ENCODE measurements at places on chromosomes 1 and 21.

DNA sequence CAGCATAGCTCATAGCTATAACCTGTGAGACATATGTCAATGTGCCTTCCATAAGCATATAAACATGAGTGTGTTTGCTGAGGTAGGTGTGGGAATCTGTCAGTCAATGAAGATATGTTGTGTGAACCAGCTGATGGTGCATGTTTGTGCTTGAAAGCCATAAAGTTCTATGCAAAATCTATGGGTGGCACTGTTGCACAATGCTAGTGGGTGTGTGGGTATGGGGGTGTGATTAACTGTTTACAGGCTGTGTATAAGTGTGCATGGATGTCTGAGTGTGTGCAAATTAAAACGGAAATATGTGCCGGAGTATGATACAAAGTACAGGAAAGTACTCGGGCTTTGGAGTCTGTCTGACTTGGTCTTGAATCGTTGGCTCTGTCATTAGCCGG, 1.0 kb upstream of the ATP2B4 start:
- DNase-seq, result no peak

GRCh38 chr1:240811256-240811655, 199.3 kb upstream of the GREM2 start:
- no peak for DNase-seq

DNA sequence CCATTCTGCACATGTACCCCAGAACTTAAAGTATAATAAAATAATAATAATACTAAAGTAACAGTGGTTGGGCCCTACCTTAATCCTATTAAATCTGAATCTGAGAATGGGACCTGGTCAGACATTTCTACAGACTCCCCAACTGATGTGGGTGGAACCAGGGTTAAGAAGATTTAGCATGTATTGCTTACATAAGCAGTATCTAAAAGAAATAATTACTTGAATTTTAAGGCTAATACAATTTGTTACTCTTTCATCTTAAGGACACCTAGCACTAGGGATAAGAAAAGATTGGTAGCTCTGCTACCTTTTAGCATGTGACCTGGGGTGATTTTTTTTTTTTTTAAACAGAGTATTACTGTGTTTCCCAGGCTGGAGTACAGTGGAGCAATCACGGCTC, 79.4 kb downstream of the IVNS1ABP start:
- DNase-seq, result no peak

DNA sequence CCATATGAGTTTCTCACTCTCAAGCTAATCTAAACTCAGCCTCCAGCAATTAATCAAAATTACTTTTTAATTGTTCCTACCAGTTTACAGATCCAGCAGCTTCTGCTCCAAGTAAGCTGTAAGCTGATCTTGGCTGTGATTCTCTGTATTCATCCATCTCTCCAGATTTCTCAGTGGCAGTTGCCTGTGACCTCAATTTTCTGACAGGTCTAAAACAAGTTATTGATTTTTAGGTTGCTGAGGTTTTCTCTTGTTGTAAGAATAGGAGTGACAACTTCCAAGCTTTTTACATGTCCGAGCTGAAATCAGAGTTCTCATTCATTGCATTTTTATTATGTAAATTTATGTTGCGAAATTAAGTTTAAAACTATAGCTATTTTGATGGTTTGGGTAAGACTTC, 1044.4 kb downstream of the PLA2G4A start:
- DNase-seq, result no peak

DNA sequence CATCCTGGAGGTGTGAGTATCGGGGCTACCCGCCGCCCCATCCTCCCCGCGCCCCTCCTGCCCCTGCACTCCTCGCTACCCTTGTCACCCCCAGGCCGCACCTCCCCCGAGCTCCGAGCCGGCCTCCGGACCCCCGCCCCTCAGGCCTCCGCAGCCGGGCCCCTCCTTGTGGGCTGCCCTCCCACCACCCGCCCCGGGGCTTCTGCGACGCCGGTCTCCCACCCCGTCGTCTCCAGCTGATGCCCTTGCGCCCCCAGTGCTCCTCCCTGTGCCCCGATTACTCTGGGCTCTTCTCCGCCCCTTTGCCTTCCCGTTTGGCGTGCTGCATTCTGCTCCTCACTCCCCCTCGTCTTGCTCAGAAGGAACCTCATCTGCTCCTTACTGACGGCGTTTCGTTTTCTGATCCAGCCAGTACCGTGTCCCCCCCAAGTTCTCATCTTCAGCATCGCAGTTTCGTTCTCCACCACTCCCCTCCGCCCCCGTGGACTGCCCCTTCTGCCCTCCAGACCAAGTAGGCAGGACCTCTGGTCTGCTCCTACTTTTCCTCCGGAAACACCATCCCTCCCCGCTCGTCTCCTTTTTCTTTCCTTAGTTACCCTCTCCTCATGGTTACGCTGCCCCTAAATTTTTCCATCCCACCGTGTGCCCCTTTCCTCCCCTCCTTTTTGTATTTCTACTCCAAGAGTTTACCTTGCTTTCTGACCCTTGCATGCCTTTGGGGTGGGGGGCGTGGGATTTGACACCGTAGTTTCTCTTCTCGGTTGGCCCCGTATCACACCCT, 841 bp downstream of the SNX27 start:
- DNase-seq, result no peak

GRCh38 chr1:226436472-226436854, 28.6 kb upstream of the PARP1 start:
- no peak for DNase-seq

DNA sequence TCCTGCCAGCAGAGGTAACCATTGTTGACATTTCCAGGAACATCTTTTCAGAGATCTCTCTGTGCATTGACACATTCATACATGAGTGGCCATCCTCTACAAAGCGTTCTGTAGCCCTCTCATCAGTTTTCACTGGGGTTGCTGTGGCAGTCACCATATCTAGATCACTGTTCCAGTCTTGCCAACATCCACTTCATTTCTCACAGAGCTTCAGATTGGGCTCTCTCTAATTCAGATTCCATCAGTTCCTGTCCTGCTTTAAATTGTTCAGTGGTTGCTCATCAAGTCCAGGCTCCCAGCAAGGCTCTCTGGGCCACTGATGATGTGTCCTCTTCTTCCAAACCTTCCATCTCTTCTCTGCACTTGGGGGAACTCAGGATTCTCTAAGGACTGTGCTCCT, 173.7 kb downstream of the KCNJ6 start:
- DNase-seq, result no peak

DNA sequence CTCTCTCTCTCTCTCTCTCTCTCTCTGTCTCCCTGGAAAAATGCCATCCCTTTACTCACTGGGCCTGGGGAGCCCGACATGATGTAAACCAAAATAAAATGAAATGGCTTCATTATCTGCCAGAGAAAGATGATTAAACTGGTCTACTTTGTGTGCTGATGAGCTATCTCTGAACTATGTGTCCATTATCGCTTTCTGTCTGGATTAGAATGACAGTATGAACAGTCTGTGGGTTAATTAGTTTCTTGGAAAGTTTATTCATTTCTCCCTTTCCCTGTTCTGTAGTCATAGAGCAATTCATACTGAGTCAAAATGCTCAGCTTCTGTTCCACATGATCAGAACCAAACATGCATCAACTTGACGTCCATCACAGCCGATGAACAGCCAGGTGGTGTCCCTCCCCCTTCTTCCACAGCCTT, 72.4 kb upstream of the KCND3 start:
- DNase-seq, result no peak

GRCh38 chr1:53589043-53589887, 130.1 kb downstream of the DMRTB1 start:
- no peak for DNase-seq

GRCh38 chr1:57966751-57967406, 543.0 kb upstream of the DAB1 start:
- DNase-seq, result no peak

DNA sequence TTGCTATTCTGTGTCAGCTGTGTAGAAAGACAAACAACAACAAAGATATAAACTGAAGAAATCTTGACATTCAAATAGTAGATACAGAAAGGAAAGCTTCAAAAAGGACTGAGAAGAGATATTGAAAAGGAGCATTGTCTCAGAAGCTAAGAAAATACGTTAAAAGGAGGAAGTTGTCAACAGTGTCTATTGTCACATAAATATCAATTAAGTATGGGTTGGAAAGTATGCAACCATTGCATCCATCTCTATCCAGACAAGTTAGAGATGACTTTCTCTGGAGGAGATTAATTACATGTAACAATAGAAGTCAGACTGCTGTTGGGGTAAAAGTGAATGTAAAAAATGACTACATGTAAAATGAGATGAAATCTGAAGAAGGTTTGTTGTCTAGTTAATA, 29.7 kb upstream of the BRINP3 start:
- no peak for DNase-seq

- peak; percentile 82 for DNase-seq
These were observed at the start of gene AKIRIN1 for GRCh38 chr1:38990738-38991637. Gene AKIRIN1 (plus strand): TSS chr1:38991276. CDS start chr1:38991381, 105 bp downstream.

DNA sequence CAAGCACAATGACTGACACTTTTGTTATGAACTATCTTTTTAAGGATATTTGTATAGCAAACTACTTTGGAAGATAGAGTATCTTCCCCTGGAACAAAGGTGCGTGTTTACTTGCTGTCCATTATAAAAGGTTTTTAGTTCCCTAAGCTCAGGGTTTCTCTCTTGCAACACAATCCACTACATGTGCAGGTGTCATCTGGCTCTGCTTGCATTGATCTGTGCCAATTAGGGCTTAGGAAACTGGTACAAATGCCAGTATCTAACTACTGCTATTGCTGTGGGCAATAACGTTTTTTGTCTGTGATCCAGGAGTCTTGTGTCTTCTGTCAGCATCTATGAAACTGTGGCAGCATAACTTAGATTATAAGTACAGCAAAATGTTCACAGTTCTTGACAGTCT, 68.3 kb upstream of the ABCD3 start:
- no peak for DNase-seq

DNA sequence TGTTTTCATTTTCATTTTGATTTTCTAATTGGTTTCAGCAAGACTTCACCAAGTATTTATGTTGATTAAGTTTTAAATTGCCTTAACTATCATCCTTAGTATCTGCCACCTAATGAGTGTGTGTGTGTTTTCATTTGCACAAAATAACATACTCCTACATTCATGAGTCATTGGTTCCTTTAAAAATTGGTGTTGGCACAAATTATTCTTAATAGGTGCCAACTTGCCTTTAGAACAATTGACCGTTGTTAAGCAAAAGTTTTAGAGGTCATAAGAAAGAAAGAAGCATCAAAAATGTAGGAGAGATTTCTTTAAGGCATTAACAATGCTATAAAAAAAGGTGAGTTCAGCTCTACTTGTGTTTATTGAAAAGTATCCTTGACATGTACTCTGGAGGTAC, 77.5 kb downstream of the FNBP1L start:
- no peak for DNase-seq
